ENCODE measurements at places on chromosomes 1 and 21. TPM values are rescaled to one million over a fixed set of nuclear protein-coding genes. Genes with fewer than 3 reads are reported as not detected.

SLC27A3 gene
- 53.9 TPM for polyA plus RNA-seq

DNA sequence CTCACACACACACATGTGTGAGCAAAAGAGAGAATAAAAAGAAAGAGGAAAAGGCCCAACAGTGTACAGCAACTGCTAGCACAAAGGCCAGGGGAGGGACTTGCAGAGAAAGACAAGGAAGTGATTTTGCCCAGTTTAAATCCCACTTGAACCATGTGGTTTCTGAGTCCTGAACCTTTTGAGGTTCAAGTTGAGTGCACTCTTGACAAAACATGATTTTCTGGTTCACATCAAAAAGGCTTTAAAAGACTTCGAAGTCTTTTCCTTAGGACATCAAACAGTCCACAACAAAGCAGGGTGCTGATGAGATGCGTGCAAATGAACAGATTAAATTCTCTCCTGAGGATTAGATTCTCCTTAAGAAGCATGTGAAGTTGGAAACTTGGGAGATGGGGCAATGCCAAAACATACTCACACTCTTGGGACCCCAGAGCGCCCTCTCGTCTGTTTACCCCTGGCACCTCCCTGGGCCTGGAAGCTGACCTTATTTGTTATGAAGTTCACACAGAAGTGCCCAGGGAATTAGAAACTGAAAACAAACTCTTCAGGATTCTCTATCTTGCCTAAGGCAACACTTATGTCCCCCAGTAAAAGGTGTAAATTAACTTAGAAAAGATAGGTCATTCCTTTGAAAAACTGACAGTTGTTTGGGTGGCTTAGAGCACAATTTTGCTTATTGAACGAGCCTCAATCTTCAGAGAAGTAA, 31.5 kb downstream of the RNF220 start:
- peak; percentile 57 for DNase-seq

- DNase-seq: no peak
These were observed 39.4 kb upstream of the EPS15 start for GRCh38 chr1:51558375-51558924.

GRCh38 chr1:94120570-94120901, 412 bp downstream of the ABCA4 start:
- DNase-seq: no peak

RSPH1 gene
- 17.6 TPM for polyA plus RNA-seq

DNA sequence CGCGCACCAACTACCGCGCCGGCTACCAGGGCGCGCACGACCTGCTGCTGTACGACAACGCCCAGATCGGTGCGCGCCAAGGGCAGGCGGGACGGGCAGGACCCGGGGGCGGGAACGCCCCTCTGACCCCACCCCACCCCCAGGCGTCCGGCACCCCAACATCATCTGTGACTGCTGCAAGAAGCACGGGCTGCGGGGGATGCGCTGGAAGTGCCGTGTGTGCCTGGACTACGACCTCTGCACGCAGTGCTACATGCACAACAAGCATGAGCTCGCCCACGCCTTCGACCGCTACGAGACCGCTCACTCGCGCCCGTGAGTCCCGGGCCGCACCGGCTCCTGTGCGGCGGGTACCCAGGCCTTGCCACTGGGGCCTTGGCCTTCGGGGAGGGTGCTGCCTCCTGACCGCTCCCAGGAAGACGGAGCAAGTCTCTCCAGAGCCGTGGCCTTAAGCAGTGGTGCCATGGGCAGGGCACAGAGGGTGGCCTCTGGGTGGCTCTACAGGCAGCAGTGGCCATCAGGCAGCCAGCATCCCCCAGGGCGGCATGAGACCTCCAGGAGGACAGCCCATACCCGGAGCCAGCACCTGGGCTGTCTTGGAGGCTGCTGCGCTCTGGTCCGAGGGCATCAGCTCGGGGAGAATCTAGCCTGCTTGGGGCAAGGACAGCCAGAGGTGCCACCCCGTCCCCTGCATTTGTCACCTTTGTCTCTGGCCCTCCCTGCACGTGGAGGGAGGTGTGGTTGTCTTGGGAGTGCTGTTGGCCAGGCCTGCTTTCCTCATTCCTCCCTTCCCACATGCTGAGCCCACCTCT, 8.1 kb upstream of the MMP23B start:
- DNase-seq: no peak

GRCh38 chr21:15496911-15497310, 232.9 kb upstream of the USP25 start:
- no peak for DNase-seq

MRAP gene
- 0.24 TPM for polyA plus RNA-seq

GRCh38 chr1:85375493-85375892, 89.5 kb downstream of the DDAH1 start:
- DNase-seq: no peak

DNA sequence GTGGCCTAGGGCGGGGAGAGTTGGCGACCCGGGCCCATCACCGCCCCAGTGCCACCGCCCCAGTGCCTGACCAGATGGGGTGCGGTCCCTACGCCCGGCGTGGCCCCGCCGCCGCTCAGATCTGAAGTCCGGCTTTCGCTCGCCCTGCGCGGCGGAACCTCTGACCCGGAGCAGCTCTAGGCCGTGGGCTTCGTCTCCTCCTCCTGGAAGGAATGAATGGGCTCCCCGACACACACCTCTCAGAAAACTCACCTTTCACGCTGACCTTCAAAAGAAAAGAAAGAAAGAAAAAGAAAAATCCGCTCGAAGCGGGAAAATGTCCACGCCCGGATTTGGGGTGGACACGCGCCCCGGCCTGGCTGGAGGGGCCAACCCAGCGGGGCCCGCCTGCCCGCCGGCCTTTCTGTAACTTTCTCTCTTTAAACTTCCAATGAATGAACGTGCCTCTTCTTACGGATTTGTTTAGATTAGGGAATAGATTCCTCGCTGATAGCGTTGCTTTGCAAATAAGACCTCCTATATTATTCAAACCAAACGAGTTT, 5.4 kb upstream of the SIM2 start:
- no peak for DNase-seq

OR2L8 gene
- not detected for polyA plus RNA-seq

GPR25 gene
- polyA plus RNA-seq: 0.16 TPM

DNA sequence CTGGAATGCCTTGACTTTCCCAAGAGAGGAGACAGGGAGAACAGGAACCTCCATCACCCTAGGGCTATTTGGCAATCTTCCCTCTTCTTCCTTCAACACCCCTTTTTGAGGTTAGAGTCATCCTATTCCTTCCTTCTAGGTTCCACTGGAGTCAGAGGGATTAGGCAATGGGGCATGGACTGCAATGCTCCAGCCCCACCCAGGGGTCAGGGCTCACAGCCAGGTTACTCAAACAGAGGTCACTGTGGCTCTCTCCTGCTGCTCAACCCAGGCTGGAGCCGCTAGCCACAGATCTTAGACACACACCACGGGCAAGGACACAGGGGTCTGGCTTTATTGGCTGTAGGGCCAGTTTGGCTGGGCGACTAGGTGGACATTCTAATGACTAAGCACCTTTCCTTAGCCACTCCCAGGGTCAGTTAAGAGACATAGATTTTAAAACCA, 145.5 kb upstream of the NRIP1 start:
- DNase-seq: no peak

GRCh38 chr21:41707231-41707959, 59.5 kb downstream of the RIPK4 start:
- no peak for DNase-seq

GRCh38 chr21:39720126-39720778, 24.7 kb upstream of the IGSF5 start:
- no peak for DNase-seq

DNA sequence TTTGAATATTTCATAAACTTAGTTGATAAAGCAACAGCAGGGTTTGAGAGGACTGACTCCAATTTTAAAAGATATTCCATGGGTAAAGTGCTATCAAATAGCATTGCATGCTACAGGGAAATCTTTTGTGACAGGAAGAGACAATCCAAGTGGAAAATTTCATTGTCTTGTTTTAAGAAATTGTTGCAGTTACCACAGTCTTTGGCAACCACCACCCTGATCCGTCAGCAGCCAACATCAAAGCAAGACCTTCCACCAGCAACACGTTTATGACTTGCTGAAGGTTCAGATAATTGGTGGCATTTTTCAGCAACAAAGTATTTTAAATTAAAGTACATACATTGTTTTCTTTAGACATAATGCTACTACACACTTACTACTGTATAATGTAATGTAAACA, 47.8 kb downstream of the ADGRL4 start:
- DNase-seq: peak; percentile 4

GRCh38 chr1:17635811-17636210, 96.3 kb downstream of the ARHGEF10L start:
- DNase-seq: peak; percentile 27

DNA sequence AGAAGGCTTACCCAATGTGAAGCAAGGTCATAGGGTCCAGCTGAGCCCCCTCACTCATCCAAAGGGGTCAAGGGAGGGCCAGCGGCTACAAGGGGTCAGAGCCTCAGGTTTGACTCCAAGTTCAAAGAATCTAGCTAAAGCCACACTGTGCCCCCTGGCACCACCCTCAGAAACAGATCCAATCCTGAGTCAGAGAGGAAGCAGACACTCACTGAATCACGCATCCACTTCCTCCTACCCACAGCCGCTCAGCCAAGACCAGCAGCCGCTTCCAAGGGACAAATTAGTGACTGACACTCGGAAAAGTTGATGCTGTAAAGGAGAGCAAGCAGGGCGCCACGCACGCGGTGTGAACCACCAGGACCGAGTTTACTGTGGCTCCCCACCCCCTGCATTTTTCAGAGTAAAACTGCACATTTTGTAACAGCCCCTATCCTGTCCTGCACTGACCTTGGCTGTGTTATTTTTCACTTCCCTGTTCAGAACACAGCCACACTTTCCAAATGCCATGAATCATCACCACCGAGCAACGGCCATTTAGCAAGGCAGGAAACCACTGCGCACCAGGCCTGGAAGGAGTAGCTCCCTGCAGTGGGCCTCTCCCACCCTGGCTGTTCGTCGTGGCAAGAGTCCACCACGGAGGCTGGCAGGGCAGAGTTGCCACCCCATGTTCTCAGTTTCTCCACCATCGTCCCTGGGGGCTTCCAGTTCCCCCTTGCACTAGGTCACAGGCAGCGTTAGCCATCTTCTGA, 147.8 kb downstream of the TOMM20 start:
- DNase-seq: peak; percentile 70

DNA sequence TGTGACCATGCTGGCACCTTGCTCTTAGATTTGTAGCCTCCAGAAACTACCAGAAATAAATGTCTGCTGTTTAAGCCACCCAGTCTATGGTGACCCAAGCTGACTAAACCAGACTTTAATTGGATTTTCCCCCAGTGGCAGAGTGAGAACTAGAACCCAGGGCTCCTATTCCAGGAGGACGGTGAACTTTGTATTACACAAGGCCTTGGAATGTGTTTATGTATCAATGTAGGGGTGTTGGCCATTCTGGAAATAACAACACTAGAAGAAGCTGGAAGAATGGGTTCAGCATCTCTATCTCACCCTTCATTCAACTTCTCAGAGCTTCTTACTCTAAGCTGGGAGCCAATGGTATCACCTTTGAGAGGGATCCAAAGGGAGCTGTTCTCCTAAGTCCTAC, 37.0 kb downstream of the ARHGEF11 start:
- DNase-seq: no peak

ERICH3 gene
- 3.0 TPM for polyA plus RNA-seq

ANKRD35 gene
- polyA plus RNA-seq: 2.0 TPM

DNA sequence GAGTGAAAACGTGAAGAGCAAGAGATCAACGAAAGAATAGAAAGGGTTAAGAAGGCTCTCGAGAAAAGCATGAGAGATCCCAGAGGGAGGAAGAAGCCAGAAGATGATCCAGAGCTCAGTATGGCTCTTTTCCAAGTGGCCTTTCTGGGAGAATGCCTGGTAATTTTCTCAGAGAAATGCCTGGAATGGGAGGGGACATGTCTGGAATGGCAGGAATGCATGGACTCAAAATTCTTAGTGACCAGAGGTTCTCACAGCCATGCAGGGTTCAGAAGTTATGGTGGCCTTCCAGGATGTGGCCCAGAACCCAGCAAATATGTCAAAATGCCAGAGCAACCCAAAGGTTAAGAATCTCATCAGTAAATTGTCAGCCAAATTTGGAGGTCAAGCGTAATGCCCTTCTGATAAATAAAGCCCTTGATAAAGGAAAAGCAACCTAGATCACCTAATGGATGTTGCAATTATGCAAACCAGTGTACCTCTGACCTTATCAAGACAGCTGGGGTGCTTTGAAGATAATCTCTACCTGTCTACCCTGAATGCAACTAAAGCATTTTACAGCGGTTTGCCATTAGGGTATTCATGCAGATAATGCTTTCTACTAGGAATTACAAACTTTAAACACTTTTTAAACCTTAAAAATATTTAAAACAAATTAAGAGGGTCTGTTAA, 53.1 kb downstream of the NBPF6 start:
- no peak for DNase-seq

GRCh38 chr1:150560011-150560438, 10.8 kb downstream of the ADAMTSL4 start:
- peak; percentile 67 for DNase-seq

DNA sequence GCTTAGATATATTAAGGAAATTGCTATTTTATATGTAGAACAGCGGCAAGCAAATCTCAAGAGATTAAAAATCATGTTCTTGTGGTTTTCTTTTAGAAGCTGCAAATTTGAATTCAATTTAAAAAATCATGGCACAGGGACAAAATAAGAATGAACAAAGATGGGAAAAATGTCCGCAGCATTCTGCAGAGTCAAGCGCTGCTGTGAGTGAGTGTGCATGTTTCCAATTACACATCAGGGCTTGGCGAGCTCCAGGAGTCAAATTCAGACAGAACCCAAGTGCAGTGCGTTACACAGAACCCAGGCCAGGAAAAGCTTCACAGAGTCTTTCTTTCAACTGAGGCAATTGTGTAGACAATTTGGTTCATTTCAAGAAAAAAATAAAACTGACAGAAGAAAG, 33.3 kb upstream of the ERG start:
- peak; percentile 28 for DNase-seq

OR2T11 gene
- not detected for polyA plus RNA-seq

DNA sequence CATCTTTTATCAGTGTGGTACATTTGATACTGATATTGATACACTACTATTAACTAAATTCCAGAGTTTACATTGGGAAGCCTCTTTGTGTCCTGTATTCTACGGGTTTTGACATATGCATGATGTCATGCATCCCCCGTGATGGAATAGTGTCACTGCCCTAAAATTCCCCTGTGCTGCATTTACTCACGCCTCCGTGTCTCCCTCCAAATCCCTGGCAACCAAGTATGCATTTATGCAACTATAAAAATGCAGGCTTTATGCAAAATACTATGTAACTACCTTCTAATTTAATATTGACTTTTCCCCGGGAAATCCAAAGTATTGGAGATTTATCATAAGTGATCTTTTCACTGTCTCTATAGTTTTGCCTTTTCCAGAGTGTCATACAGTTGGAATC, 453.7 kb upstream of the RUNX1 start:
- no peak for DNase-seq

Measured in lung (tissue), 17 donors.